ENCODE measurements at places on chromosomes 6 and 20. TPM values are rescaled to one million over a fixed set of nuclear protein-coding genes. Genes with fewer than 3 reads are reported as not detected.

Gene CRISP3
- total RNA-seq, result not detected

Gene EFCAB8
- not detected for total RNA-seq

Gene GDAP1L1
- total RNA-seq, result 0.55 TPM

Gene KIF6
- 0.69 TPM for total RNA-seq

Gene MMP24
- total RNA-seq, result 0.25 TPM

Gene DNAH8
- 0.03 TPM for total RNA-seq

Gene SLC17A1
- not detected for total RNA-seq

Gene EYS
- total RNA-seq, result 0.08 TPM

- H3K4me3 ChIP-seq, result no peak overlapping the region
- no peaks in the 10 kb centered on the region for H3K36me3 ChIP-seq
- peak overlapping the region; percentile 92 for H3K27ac ChIP-seq
- H3K4me1 ChIP-seq, result peaks cover 55% of the 10 kb centered on the region
- no peaks in the 10 kb centered on the region for H3K27me3 ChIP-seq
Measured at GRCh38 chr20:38109591-38110524, 55.2 kb downstream of the TGM2 start.

GRCh38 chr6:141677598-141678211, 455.0 kb upstream of the GJE1 start:
- no peaks in the 10 kb centered on the region for H3K27me3 ChIP-seq
- no peak overlapping the region for H3K4me3 ChIP-seq
- DNase-seq, result no peak
- peaks cover 4% of the 10 kb centered on the region for H3K4me1 ChIP-seq
- H3K36me3 ChIP-seq, result no peaks in the 10 kb centered on the region

- H3K4me1 ChIP-seq, result no peaks in the 10 kb centered on the region
- H3K27me3 ChIP-seq, result no peaks in the 10 kb centered on the region
- H3K36me3 ChIP-seq, result no peaks in the 10 kb centered on the region
- H3K27ac ChIP-seq, result no peak overlapping the region
- H3K4me3 ChIP-seq, result no peak overlapping the region
- no peak for DNase-seq
Measured at GRCh38 chr20:55153001-55153645, 677.7 kb downstream of the DOK5 start.

- H3K4me1 ChIP-seq, result no peaks in the 10 kb centered on the region
- no peak overlapping the region for H3K27ac ChIP-seq
- H3K4me3 ChIP-seq, result no peak overlapping the region
- no peaks in the 10 kb centered on the region for H3K36me3 ChIP-seq
- DNase-seq, result no peak
Measured at GRCh38 chr6:132548746-132549463, 3.6 kb upstream of the TAAR8 start.

DNA sequence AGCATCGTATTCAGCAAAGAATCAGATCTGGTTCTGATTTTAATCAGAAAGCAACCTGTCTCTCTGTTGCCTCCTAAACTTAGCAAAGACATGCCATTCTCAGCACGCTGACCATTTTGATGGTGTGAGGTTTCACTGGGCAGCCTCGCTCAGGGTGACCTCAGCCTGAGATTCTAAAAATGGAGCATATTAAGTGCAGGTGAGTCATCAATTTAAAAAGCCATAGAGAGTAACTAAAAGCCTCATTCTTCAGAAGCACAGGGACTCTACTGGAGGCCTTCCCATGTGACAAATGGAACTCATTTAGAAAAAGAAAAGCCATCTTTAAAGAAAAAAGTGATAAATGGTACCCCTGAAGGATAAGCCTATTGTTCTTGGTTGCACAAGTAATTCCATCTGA, 91.3 kb downstream of the FILIP1 start:
- no peaks in the 10 kb centered on the region for H3K27me3 ChIP-seq
- peak; percentile 25 for DNase-seq
- H3K36me3 ChIP-seq, result no peaks in the 10 kb centered on the region
- peak overlapping the region; percentile 74 for H3K27ac ChIP-seq
- no peak overlapping the region for H3K4me3 ChIP-seq
- peaks cover 93% of the 10 kb centered on the region for H3K4me1 ChIP-seq

DNA sequence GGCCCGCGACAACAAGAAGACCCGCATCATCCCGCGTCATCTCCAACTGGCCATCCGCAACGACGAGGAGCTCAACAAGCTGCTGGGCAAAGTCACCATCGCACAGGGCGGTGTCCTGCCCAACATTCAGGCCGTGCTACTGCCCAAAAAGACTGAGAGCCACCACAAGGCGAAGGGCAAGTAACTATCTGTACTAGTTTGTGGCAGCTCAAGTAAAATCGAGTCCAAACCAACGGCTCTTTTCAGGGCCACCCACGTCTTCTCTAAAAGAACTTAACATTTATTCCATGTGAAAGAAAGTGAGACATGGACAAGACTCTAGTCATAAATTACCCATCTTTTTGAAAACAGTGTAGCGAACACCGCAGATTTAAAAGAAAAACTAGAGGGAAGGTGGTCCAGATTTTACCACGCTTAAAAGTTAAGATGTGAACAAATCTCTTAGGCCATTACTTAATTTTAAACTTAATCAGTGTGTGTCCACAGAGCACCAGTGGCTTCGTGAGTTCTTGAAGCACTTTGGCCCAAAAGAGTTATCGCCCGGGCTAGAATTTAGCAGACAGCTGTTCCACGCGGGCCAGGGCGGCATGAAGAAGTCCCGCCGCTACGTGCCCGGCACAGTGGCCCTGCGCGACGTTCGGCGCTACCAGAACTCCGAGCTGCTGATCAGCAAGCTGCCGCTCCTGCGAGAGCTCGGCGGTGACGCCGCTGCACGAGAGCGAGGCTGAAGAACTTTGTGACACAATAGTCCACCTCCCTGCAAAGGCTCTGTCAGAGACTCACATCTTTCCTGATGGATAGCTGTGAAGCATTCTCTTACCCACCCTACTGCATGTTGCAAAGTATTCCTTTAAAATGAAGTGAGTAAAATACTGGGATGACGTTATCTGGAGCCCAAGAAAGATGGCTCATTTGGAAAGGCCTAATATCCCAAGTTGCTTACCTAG, 113.9 kb upstream of the PRSS16 start:
- peak overlapping the region; percentile 90 for H3K27ac ChIP-seq
- peak; percentile 54 for DNase-seq
- no peaks in the 10 kb centered on the region for H3K27me3 ChIP-seq
- peaks cover 34% of the 10 kb centered on the region for H3K4me1 ChIP-seq

DNA sequence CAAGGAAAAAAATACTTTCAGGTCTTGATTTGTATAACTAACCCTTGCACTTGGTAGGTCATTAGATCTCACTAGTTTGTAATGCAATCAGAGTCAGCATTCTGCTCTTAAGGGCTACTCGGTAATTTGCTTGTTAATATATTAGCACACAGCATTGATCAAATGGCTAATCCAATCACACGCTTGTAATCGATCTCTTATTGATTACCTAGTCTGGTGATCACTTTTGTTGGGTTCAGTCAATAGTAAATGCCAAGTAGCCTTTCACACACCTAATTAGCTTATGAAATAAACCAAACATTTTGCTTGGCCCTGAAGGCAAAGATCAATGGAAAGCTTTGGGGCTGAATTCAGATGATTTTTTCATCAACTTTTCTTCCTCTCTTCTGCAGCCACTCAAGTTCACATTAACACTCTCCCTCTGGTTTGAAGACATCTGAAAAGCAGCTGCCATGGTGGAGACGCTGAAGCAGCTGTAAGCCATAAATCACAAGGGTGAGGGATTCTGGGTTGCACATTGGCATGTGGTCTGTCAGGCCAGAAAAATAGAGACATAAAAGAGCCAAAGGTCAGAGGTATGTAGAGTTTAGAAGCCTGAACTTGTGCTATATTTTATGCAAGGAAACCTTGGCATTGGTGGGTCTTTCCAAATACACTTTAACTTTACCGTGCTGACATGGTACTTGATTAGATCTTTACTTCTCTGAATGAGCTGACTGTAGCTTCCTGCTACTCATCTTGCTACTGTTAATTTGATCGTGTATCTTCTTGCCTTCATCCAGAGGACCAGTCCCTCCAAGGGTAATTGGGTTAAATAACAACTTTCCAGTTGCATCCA, 234.4 kb downstream of the SIM1 start:
- no peak for DNase-seq
- no peaks in the 10 kb centered on the region for H3K36me3 ChIP-seq
- H3K27me3 ChIP-seq, result peaks cover 7% of the 10 kb centered on the region
- H3K4me1 ChIP-seq, result peaks cover 13% of the 10 kb centered on the region
- H3K27ac ChIP-seq, result no peak overlapping the region

DNA sequence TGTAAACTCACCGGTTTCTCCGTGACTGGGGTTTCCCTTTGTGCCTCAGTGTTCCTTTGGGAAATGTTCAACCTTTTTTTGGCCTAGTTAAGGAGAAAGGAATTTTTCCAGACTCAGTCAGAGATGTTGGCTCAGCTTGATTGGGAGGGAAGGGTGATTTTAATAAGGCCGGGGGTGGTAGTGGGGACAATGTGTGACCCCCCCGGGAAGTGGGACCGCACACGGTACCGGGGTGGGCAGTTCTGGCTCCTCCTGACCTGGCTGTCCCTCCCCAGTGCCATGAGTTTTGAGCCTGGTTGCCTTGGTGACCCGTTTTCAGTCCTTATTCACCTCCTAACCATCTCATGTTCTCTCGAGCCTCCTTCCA, 132.7 kb downstream of the SNX5 start:
- no peaks in the 10 kb centered on the region for H3K36me3 ChIP-seq
- H3K27me3 ChIP-seq, result no peaks in the 10 kb centered on the region
- H3K4me1 ChIP-seq, result peaks cover 31% of the 10 kb centered on the region
- DNase-seq, result no peak

GRCh38 chr20:54257071-54257816, 49.4 kb downstream of the PFDN4 start:
- DNase-seq, result no peak
- H3K4me3 ChIP-seq, result no peak overlapping the region
- no peak overlapping the region for H3K27ac ChIP-seq
- H3K36me3 ChIP-seq, result no peaks in the 10 kb centered on the region

All from left ventricle myocardium inferior (tissue), 1 donor.